GM13976 (cell line): ENCODE measurements at places on chromosomes 7 and 10.

DNA sequence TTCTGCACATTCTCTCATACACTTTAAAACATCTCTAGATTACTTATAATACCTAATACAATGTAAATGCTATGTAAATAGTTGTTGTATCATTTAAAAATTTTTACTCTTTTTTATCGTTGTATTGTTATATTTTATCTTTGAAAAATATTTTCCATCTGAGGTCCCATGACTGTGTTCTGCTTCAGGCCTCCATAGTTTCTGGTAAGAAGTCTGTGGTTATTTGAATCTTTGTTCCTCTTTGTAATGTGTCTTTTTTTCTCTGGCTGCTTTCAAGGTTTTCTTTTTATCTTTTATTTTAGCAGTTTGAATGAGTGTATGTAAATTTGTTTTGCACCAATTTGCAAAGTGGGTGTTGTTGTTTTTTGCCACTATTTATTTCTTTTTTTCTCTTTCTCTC lies 263.1 kb downstream of the RPS24 start:
- no peak for DNase-seq

GRCh38 chr10:85986777-85987176 lies 379.8 kb downstream of the GRID1 start:
- no peak for DNase-seq

GRCh38 chr10:3805791-3806461 lies 20.9 kb upstream of the KLF6 start:
- no peak for DNase-seq

DNA sequence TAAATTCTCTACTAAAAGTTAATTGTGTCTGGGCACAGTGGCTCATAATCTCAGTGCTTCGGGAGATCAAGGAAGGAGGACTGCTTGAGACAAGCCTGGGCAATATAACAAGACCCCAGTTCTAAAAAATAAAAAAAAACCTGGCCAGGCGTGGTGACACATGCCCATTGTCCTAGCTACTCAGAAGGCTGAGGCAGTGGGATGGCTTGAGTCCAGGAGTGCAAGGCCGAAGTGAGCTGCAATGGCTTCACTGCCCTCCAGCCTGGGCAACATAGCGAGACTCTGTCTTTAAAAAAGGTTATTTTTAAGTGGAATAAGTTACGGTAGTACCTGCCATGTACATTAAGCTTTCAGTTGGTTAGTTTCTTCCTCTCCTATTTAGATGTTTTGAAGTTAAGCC lies 28.9 kb downstream of the CDK14 start:
- DNase-seq: no peak
